ENCODE measurements at places on chromosomes 7 and 10.

GRCh38 chr10:119466076-119466475, 76.4 kb downstream of the RGS10 start:
- no peak for ATAC-seq

GRCh38 chr10:100887761-100888296, 24.9 kb upstream of the SLF2 start:
- ATAC-seq: no peak

DNA sequence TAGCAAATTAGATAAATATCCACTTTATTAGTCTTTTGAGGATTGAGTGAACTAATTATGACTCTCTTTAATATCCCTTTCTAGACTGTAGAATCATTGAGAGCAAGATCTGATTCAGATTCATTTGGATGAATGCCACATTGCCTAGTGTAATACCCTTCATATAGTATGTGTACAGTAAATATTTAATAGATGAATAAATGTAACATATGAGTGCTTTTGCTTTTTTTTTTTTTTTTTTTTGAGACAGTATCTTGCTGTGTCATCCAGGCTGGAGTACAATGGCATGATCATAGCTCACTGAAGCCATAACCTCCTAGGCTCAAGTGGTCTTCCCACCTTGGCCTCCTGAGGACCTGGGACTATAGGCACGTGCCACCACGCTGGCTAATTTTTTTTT, 14.8 kb downstream of the SAMD8 start:
- ATAC-seq: no peak

DNA sequence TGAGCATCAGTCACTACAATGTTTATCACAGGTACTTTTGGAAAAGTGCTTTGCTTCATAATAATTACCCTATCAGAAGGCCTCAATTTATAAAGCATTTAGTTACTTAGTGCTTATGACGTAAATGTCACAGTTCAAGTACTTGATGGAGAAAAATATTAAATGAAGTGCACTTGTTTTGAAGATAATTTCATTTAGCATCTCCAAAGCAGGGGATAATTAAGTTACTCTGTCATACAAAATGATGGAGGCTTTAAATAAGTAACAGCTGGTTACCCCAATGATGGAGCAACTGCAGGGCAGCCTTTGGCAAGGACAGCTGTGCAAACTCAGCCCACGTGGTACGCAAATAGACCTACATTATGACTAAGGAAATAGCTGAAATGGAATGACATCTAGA, 768.8 kb downstream of the GRM8 start:
- ATAC-seq: no peak

DNA sequence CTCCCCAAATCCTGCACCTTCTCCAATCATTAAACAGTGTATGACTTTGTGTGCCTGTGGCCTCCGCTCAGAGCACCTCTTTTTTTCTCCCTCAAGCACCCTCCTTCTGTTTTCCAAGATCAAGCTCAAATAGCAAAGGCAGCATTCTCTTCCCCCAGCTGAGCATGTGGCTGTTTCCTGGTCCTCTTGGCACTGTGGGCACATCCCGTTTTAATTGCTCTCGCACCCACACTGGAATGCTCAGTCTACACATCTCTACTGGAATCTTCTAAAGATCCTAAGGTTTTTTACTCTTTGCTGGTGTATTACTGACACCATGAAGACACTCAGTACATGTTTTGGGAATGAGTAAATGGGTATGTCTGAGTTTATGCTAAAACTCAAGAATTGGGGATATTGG, 107.4 kb downstream of the WDFY4 start:
- no peak for ATAC-seq

DNA sequence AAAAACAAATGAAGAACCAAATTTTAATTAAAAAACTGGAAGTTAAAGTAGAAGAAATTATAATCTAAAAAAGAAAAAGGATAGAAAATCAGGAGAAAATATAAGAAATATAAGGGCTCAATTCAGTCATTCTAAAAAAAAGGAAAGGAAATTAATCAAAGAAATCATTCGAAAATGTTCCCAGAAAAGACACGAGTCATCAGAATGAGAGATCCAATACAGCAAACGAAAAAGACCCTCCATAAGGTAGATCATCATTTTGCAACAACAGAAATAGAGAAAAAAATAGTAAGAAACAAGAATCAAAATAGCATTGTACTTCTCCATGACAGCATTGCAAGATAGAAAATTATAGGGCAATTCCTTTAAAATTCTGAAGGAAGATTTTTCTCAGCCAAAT, 22.5 kb upstream of the DGKI start:
- no peak for ATAC-seq

DNA sequence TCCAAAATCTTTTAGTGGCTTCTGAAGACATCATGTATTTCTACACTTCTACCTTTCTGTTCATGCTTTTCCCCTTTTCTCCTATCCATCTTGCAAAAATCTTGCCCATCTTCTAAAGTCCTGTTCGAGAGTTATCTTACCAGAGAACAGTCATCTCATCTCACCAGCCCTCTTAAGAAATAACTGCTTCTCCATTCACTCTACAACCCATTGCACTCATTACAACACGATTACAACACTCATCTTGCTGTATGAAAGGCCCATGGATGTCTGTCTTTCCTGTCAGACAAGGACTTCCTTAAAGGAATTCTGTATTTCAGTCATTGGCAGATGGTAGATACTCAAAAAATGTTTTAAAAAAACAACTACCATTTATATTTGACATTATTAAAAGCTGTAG, 30.8 kb downstream of the ZNF438 start:
- ATAC-seq: no peak

DNA sequence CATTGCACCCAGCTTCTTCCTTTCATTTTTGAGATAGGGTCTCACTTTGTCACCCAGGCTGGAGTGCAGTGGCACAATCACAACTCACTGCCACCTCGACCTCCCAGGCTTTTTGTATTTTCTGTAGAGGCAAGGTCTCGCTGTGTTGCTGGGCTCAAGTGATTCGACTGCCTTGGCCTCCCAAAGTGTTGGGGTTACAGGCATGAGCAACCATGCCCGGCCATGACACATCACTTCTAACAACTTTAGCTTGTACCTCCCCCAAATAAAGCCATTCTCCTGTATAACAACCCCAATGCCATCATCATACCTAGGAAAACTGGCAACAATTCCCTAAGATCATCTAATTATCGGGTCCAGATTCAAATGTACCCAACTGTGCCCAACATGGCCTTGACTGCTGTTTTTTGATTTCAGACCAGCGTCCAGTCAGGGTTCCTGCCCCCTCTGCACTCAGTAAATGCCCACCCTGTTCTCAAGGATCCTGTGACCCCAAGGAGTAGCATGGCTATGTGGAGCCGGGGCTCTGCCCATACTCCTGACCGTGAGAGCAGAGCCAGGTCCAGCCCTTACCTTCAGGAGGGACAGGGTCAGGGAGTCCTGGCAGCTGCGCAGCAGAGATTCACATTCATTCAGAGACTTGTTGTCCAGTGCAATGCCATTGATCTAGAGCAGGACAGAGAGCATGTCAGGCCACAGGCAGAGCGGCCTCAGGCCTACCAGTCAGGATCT, 102.6 kb downstream of the DLG5 start:
- ATAC-seq: no peak

DNA sequence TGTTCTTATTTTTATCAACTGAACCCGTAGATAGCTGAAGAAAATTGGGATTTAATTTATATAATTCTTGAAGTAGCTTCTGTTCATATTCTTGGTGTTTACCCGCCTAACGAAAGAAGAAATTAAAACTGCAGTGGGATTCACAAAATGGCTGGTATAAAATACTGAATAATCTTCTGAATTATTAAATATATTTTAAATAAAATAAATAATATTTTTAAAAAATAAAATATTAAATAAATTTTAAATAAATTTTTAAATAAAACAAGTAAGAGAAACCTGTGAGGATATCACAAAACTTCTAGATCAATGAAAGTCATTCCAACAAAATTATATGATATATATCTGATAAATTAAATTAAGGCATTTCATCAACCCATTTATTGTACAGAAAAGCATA, 99.4 kb downstream of the CNOT4 start:
- ATAC-seq: no peak

DNA sequence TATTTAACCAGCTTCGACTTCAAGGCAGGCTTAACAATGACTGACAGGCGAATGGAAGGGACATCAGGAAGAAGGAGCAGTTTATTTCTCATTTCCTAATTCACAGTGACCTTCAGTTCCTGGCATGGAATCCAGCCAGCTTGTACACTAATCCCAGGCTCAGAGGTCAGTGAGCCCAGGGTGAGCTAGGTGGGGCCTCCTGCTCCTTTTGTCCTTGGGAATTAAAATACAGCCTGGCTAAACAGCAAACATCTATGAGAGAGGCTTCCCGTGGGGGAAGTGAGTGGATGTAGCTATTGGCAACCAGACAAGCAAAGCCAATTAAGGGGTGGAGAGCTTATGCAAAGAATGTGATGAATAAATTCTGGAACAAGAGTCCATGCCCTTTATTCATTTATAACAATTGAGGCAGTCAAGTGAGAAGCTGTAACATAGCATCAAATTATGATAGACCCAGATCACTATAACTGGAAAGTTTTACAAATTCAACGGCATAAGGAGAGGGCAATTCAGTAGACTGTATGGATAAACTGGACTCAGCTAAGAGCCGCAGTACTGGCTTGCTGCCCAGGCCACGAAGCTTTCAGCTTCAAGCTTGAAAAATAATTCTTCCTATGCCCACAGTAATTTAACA, 57.1 kb downstream of the STK17A start:
- no peak for ATAC-seq

DNA sequence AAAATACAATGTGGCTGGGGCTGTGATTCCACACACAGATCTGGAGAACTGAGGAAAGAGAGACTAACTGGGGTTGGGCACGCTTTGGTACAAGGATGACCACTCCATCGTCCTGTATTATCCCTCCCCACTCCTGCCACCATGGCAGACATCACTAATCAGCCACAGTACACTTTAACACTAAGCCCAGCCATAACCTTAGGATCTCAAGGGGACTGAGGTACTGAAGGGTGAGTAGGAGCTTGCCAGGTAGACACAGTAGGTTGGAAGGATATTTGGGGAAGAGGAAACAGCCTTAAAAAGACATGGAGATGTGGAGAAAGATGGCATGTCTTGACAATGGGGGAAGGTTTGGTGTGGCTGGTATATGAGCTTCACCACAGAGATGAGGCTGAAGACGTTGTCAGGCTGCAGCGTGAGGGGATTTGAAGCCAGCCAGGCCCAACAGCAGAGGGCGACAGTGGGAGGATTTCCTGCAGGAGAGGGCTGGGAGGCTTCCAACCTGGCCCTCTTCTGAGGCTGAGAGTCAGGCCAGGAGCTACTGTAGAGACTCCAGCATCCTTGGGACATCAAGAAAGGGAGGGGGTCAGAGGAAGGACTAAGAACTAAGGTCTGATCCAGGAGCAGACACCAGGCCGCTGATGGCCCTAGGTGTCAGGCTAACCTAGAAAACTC, 58.6 kb upstream of the COL13A1 start:
- ATAC-seq: no peak

DNA sequence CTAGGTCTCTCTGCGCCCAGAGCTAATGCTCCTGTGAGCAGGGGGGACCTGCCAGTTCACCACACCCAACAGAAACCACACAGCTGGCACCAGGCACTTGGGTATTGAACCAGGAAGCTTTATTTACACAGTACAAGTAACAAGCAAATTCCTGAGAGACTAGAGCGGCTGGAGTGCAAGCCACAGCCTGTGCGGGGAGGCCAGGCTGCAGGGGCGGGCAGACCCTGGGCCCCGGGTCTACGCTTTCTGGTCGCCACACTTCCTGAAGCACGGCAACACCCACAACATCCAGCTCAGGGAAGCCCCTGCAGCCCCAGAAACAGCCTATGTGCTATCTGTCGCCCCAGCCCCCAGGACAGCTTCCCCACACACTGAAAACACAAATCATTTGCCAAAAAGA, 125.0 kb downstream of the FAM53B start:
- ATAC-seq: no peak

DNA sequence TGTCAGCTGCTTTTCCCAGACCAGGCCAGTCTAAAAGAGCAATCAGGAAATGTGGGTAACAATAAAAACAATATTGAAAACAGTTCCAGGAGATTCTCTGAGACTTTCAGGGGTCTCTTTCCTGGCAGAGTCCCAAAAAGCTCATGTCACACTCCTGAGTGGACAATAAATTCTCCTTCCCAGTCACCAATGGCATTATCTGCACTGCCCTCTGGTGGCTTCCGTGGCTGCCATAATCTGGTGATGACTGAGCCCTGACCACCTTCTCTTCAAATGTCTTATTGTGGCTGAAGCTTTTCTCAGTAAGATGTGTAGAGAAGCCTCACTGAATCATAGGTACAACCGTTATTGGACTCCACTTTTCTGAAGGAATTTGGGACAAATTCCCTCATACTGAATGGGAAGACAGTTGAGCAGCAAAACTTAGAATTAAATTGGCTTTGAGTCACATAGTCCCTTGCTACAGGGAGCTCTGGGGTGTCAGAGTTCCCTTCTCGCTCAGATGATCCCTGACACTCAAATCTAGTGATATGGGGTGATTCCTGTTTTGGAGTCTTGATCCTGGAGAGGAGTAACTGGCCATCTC, 24.4 kb upstream of the ASAH2 start:
- peak; percentile 69 for ATAC-seq

DNA sequence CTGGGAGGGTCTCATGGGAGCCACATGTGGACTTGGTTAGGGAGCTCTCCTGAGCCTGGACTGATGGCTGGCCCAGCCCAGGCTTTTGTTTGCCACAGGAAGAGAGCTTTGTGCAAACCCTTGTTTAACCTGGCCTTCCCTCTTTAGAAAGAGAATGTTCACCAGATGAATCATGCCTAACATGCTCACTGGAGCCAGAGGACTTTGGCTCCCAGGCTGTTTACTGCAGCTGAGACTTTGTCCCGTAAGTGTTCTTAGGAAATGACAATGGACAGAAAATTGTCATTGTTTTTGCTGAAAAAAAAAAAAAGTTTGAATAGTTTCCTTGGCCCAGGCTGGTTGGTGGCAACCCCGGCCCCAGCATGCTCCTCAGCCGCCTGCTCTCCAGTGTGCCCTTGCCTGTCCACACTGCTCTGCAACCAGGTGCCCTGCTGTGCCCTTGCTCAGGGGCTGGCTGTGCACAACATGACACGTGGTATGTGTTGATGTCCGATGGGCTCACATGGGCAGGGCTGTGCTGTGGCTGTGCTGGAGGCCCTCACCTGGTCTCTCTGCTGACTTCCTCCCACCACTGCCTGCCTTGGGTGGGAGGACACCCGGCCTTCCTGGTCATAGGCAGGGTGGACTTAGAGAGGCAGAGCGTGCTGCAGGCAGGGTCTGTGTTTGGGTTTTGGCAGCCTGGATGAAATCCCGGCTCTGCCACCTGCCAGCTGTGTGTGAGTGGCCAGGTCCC, 215.3 kb upstream of the ZNF32 start:
- no peak for ATAC-seq

DNA sequence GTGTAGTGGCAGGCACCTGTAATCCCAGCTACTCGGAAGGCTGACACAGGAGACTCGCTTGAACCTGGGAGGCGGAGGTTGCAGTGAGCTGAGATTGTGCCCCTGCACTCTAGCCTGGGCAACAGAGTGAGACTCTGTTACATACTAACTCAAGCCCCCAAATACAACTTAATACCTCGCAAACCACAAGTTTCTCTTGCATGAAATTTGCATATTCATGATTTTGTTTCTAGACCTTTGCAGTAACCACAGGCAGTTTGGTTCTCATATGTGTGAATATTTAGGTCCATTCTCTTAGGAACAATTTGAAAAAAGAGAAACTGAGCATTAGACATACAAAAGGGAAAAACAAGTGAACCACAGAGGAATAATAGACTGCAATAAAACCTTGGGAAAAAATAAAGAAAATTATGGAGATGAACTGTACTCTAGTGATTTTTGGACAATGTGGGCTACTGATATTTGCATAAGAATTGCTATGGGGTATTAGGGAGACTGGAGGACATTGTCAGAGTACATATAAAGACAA, 77.0 kb downstream of the ZNF277 start:
- ATAC-seq: no peak
